Chondrocyte (in vitro differentiated cells): ENCODE measurements at places on chromosomes 6 and 20. TPM values are rescaled to one million over a fixed set of nuclear protein-coding genes. Genes with fewer than 3 reads are reported as not detected.

GRCh38 chr6:53648184-53648943 lies 17.2 kb downstream of the KLHL31 start:
- no peak for DNase-seq
- H3K36me3 ChIP-seq = no peaks in the 10 kb centered on the region
- H3K4me3 ChIP-seq = no peak overlapping the region

DNA sequence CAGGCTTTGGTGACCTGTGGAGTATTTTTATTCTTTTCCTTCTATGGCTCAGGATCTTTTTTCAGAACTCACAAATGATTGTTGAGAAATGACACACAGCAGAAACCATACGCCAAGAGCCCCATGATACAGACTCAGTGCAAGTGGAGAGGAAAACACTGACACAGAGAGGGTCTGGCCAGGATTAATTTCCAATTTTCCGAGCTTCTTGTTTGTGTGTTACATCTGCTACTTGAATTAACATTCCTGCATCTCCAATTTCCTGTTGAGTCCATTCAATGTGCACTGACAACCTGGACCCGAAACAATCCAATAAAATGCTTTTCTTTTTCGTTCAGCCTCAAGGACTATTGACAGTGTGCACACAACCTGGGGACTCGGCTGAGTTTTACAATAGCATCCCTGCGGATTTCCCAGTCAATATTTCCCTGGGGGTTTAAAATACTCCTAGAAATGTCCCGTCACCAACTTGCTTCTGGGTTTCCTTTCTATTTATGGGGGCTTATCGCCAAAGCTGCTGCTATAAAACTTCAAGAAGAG lies 4.9 kb upstream of the MLN start:
- DNase-seq = no peak
- H3K4me1 ChIP-seq = peaks cover 2% of the 10 kb centered on the region
- H3K27ac ChIP-seq = no peak overlapping the region
- H3K27me3 ChIP-seq = peaks cover 65% of the 10 kb centered on the region
- H3K4me3 ChIP-seq = no peak overlapping the region

GRCh38 chr20:38211200-38212097 lies 46.4 kb upstream of the TGM2 start:
- H3K36me3 ChIP-seq = no peaks in the 10 kb centered on the region
- H3K4me1 ChIP-seq = peaks cover 35% of the 10 kb centered on the region

The MUCL3 gene
- total RNA-seq = 0.07 TPM in 1 of 3 replicates, not detected in the others

The MYB gene
- total RNA-seq = 0.13 to 0.51 TPM (median 0.20 TPM) in 3 replicates

The OPN5 gene
- not detected in 3 replicates for total RNA-seq

The CST7 gene
- not detected in 3 replicates for total RNA-seq

The SYCP2L gene
- total RNA-seq = 2.6 to 3.6 TPM (median 3.1 TPM) in 3 replicates

The AP5S1 gene
- total RNA-seq = 17.9 to 24.5 TPM (median 20.1 TPM) in 3 replicates
